ENCODE measurements at places on chromosomes 2 and 18.

DNA sequence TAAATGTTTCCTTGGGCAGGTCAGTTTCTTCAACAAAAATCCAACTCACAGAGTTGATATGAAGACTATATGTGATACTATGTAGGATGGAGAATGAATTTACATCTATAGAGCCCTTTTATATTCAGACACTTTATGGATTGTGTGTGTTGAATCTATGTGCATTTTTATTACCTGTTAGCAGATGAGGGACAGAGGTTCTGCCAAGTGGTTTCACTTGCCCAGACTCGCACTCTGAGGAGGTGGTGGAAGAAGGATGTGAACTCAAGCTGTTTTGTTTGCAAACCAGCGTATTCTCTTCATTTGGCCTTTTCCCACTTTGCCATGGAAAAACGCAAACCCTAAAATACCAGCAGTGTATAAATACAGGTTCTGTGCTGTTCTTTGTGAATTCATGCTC lies 237.6 kb downstream of the TDRD15 start:
- no peak for DNase-seq

GRCh38 chr2:66698091-66698490 lies 263.2 kb downstream of the MEIS1 start:
- no peak for DNase-seq

- DNase-seq = no peak
Observed at GRCh38 chr2:101047774-101048173, 45.7 kb downstream of the RPL31 start.

DNA sequence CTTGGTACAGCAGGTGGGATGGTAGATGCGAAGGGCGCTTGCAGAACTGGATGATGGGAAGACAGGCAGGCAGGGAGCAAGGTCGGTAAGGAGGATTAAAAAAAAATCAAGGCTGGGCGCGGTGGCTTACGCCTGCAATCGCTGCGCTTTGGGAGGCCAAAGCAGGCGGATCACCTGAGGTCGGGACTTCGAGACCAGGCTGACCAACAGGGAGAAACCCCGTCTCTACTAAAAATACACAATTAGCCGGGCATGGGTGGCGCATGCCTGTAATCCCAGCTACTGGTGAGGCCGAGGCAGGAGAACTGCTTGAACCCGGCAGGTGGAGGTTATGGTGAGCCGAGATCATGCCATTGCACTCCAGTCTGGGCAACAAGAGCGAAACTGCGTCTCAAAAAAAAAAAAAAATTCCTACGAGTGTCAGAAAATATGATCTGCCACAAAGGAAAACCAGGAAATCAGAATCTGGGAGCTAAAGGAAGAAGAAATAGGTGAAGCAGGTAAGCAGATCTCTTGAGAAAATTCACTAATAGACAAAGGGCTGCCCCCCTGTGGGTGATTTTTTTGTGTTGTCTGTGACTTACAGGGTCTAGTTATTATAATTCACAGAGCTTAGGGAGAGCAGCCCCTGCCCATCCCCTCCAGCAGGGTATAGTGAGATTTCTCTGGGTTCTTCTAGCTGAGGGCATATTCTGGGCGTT lies 46.2 kb downstream of the C2orf42 start:
- DNase-seq = no peak

- no peak for DNase-seq
Observed at GRCh38 chr2:174892546-174892945, 112.6 kb downstream of the CHN1 start.

- DNase-seq = no peak
Observed at GRCh38 chr2:187011206-187011832, 162.3 kb upstream of the ZSWIM2 start.

DNA sequence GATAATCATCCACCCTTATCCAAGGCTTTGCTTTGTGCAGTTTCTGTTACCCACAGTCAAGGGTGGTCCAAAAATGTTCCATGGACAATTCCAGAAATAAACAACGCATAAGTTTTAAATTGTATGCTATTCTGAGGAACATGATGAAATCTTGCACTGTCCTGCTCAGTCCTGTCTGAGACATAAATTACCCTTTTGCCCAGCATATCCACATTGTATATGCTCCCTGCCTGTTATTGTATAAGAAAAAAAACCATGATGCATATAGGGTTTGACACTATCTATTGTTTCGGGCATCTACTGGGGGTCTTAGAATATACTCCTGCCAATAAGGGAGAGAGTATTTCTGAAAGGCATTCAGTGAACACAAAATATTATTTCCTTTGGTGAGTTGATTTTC lies 24.0 kb downstream of the LRRTM1 start:
- DNase-seq = no peak

DNA sequence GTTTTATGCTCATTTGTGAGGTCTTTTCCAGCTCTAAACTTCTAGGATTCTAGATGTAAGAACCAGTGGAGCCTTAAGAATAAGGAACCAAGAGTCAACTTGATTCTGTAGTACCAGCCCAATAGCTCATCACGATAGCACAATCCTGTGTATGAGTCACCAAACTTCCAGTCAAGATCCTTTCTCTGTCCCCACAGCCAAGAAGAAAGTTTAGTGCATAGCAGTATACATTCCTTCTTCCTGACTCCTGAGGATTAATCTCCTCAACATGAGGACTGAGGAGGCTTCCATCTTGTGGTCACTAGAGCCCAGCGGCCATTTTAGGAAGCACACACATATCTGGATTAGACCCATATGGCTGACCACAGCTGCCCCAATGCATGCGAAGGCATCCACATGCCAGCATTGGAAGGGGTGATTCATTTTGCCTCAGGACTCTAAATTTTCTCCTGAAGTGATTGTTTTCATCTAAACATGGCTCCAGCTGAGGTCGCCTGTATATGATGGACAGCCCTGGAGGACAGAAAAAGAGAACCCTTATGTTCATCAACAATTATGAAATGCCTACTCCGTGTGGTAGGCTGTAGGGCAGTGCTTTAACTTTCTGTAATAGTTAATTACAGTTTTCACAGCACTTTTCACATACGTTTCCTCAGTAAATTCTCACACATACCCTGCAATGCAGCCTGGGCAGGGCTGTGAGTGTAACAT lies 53.5 kb downstream of the RASGRP3 start:
- DNase-seq = no peak

DNA sequence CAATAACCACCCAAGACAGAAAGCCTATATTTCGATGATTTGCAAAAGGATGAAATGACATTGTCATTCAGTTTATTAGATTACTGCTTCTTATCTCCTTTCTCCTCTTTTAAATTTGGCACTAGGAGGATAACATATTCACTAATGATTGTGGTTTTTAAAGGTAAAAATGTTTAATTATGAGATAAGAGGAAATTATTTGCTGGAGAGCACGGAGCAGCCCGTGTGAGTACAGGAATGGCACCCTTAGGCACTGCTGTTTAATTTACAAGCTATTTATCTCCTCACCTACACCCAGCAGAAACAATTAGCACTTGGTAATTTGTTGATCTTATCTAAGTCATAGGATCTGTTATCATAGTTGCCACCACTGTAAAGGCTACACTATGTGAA lies 87.4 kb upstream of the SP3 start:
- DNase-seq = no peak

- DNase-seq = no peak
Observed at GRCh38 chr2:113872201-113872600, 17.7 kb upstream of the ACTR3 start.

GRCh38 chr2:142037744-142038143 lies 93.1 kb downstream of the LRP1B start:
- DNase-seq = no peak

DNA sequence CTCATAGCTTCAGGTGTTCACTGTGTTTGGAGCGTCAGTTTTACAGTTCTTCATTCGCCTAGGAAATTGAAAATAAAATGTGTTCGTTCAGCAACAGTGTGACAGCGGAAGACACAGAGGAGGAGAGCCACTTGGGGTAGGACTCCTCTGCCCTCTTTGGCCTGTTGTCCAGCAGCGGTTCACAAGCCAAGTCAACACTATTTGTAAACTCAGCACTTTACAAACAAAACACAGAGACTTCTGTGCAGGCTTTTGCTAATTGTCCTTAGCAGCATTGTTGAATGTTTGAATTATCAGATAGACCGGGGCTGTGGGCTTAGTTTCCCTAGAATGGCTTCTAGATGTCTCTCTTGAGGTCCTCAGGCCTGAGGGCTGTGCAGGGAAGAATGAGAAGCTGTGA lies 73.2 kb downstream of the TNFRSF11A start:
- no peak for DNase-seq

DNA sequence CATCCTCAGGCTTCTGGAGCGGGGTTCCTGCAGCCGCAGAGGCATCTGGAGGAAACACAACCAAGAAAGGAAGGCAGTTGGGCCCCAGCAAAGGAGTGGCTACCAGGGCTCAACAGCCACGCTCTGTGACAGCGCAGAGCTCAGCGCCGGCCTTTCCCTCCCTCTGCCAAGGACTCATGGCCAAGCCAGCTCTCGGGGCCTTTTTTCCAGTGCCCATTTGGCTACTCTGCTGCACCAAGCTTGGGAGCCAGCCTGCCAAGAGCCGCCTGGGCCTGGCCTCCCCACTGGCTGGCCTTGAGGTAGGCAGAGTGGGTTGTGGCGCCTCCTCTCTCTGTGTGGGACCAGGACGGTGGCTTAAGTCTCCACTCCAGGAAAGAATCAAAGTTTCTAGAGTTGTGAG lies 7.2 kb upstream of the CCDC74A start:
- no peak for DNase-seq

DNA sequence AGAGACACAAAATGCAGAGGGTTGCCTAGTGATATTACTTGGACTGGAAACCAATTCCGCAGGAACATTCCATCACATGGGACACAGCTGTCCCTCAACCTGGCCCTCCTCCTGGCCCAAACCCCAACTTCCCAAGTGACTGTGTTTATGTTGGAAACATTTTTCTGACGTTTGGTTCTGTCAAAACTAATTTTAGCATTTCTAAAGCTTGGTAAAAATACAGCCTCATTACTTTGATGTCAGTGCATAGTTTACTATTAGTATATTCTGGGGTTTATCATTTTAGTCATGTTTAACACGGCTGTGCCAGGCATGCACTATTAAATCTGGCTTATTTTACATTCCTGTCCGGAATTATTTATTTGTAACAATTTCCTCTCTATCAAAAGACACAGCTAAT lies 69.9 kb downstream of the GLI2 start:
- DNase-seq = no peak

GRCh38 chr2:47225061-47225783 lies 70.1 kb upstream of the STPG4 start:
- DNase-seq = peak; percentile 62

GRCh38 chr2:167874812-167875211 lies 372.6 kb downstream of the STK39 start:
- no peak for DNase-seq

DNA sequence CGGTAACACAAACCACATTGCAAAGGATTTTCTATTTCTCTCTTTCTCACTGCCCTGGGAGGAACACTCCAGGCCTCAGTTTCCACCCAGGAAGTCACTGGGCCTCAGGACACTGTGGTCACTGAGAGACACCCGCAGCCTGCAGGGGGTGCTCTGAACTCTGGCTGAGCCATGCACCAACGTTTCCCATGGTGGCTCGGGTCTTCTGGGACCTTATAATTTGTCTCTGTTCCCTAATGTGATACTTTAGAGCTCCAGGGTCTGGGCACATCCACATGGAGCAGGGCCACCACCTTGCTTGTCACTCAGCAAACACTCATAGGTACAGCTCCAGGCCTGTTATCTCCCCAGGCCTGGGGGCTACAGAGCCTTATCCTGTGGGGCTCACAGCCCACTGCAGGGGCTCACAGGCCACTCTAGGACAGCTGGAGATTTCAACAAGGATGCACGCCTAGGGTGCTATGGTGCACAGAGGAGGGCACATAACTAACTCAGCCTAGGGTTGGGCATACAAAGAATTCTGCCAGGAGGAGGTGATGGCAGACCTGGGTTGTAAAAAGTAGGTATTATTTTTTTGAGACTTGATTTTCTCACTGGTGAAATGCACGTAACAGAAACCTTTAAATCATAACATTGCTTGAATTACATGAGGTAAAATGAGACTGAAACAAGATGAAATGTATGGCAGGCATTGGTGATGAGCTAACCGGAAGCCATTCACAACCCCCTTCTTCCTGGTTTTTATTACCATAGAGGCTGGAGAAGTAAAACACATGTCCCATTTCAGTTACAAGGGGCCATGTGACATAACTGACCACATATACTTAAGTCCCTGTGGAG lies 3.0 kb upstream of the HS1BP3 start:
- no peak for DNase-seq

GRCh38 chr2:31387850-31388249 lies 26.7 kb downstream of the XDH start:
- no peak for DNase-seq
